Activated CD4-positive, alpha-beta T cell treated with anti-CD3 and anti-CD28 coated beads, Interleukin-2, amount 10 ng/mL, durations not matched to agents 7 days and 5 days (primary cell): ENCODE measurements at places on chromosomes 16 and 17. TPM values are rescaled to one million over a fixed set of nuclear protein-coding genes. Genes with fewer than 3 reads are reported as not detected.

Gene TAT
- total RNA-seq = not detected

Gene QPRT
- total RNA-seq = 3.9 TPM

Gene BCKDK
- total RNA-seq = 23.0 TPM

DNA sequence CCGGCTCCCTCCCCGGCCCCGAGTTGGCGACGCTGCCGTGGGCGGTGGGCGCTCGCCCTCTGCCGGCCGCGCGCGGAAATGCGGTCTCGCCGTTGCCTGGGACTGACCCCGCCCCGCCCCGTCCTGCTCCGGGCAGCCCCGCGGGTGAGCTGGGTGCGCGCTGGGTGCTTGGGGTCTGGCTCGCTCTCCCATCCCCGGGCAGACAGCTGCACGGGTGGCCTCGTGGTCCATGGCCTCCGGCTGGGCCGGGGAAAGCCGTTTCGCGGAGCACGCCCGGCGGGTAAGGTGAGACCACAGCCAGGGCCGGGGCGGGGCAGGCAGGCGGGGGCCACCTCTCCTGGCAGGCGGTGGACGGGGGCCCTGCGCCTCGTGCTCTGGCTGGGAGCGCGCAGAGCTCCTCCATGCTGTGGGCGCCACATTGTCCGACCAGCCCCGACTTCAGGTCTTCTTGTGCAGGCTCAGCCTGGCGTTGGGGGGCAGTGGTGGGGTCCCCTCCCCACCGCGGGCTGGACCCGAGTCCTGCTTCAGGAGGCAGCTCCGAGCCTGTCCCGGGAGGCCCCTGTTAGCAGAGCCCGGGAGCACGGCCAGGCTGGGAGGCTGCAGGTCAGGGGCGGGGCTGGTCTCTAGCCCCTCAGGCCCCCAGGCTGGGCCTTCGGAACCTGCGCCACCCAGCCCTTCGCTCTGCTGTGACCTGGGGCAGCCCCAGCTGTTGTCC lies 7.0 kb upstream of the C1QTNF8 start:
- DNase-seq = peak; percentile 64
- no peak overlapping the region for H3K27ac ChIP-seq
- no peak overlapping the region for H3K4me3 ChIP-seq
- H3K27me3 ChIP-seq = no peaks in the 10 kb centered on the region
- H3K36me3 ChIP-seq = no peaks in the 10 kb centered on the region

- no peak for DNase-seq
- H3K27me3 ChIP-seq = peaks cover 32% of the 10 kb centered on the region
- peaks cover 19% of the 10 kb centered on the region for H3K4me1 ChIP-seq
- no peaks in the 10 kb centered on the region for H3K36me3 ChIP-seq
Measured at GRCh38 chr17:33300241-33300640, 7.1 kb upstream of the ASIC2 start.

GRCh38 chr16:53542283-53542682 lies 39.3 kb upstream of the AKTIP start:
- peaks cover 14% of the 10 kb centered on the region for H3K27me3 ChIP-seq
- DNase-seq = no peak
- H3K4me3 ChIP-seq = no peak overlapping the region
- H3K4me1 ChIP-seq = peaks cover 29% of the 10 kb centered on the region

DNA sequence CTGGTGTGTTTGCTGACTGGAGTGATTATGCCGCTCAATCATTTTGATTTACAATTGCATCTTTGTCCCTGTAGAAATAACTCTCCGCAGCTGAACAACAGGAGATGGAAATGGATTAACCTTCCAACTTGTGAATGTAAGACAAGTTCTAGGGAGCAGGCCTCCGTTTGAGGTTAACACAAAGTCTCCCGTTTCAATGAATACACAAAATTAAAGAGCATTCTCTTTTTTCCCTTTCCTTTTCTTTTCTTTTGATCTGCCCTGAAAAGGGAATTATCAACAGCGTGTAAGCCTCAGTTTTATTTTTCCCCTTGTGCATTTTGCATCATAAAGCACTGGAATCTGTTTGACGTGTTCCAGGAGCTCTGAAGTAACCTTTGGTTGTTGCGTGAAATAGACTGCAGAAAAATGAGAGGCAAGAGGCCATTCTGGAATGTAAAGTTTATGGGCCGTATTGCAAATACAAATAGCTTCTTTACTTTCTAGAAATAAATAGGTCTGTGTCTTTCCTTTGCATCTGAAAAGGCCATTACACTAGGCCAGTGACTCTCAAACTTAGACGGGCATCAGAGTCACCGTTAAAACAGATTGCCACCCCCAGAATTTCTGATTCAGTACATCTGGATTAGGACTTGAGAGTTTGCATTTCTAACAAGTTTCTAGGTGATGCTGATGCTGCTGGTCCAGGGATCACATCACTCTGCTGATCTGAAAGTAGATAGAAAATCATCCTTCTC lies 164.7 kb downstream of the ZNF18 start:
- no peak for DNase-seq
- H3K27me3 ChIP-seq = no peaks in the 10 kb centered on the region
- H3K4me3 ChIP-seq = no peak overlapping the region
- H3K4me1 ChIP-seq = no peaks in the 10 kb centered on the region

GRCh38 chr16:31718998-31719397 lies 154.6 kb upstream of the ZNF267 start:
- no peak overlapping the region for H3K27ac ChIP-seq
- no peak overlapping the region for H3K4me3 ChIP-seq
- H3K4me1 ChIP-seq = peaks cover 25% of the 10 kb centered on the region
- no peak for DNase-seq
- peaks cover 90% of the 10 kb centered on the region for H3K36me3 ChIP-seq
